Liver (tissue), 10 donors: ENCODE measurements at places on chromosomes 12 and 14.

DNA sequence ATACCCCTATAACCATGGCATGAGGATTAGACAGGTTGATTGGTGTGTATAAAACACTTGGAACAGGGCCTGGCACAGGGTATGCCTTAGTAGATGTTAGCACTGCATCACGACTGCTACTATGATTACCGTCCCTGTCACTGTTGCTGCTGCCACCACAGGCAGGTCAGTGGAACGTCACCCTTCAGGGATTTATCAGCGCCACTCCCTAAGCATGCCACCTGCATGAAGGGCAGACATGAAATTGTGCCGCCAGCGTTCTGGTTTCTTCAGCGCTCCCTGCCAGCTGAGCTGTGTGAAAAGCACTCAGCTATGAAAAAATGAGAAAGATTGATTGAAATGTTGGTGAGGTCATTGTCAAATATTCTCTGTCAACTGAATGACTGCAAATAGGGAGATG, 477.0 kb downstream of the DPF3 start:
- H3K4me1 ChIP-seq, result no peaks in the 10 kb centered on the region
- no peaks in the 10 kb centered on the region for H3K36me3 ChIP-seq
- no peak for DNase-seq
- H3K4me3 ChIP-seq, result no peak overlapping the region

DNA sequence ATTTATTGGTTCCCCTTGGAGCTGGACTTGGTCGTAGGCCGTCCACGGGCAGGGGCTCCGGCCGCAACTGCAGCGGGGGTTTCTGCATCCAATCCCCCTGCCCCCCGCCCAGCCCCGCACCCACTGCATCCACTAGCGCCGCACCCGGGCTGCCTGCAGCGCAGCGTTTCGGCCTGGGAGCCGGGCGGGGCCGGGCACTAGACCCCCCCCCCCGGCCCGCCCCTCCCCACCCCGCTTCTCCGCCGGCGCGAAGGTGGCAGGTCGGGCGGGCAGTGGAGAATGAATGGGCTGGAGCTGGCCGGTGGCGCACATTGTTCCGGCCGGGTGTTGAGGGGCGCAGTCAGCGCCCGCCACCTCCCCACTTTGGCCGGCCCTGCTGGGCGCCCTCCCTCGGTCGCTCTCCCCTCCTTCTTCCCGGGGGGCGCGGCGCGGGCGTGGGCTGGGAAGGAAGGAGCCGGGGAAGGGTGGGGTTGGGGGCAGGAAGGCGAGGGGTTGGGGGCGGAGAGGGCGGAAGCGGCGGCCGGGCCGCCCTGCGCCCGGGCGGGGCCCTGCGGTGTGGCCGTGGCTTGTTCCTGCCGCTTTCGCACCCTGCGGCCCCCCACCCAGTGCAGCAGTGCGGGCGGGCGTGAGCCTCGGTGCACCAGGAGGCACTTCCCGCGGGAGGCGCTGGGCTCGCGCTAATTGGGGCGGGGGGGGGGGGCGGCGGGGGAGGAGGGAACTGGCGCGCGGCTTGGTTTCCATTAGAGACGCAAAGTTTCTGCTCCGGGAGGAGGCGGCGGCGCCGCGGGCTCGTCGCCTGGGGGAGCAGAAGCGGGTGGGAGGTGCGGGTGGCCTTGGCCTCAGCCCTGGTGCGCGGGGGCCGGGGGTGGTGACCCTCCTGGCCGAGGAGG, 841 bp downstream of the CALM1 start:
- no peaks in the 10 kb centered on the region for H3K27me3 ChIP-seq
- DNase-seq, result peak; percentile 57
- peaks cover 33% of the 10 kb centered on the region for H3K4me1 ChIP-seq

DNA sequence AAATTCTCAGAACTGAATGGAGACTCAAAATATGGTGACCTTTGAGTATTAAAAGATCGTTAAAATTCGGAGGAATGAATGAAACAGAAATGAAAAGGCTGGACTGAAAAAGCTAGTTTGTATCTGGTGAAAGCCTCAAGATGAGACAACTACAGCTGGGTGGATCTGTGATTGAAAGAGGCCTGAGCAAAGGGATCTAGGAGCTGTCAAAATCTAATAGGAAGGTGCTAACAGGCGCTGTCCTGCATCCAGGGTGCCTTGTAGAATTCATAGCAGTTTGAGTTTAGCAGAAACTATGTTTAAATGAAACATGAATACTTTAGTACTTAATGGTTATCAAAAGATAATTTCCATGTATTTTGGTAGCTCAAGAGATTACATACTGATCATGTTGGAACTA, 2.3 kb downstream of the YY1 start:
- no peaks in the 10 kb centered on the region for H3K36me3 ChIP-seq
- H3K4me3 ChIP-seq, result peak overlapping the region; percentile 63
- peaks cover 11% of the 10 kb centered on the region for H3K4me1 ChIP-seq
- no peak for DNase-seq
- H3K27ac ChIP-seq, result peak overlapping the region; percentile 79

- no peak for DNase-seq
- H3K36me3 ChIP-seq, result no peaks in the 10 kb centered on the region
- no peaks in the 10 kb centered on the region for H3K4me1 ChIP-seq
- no peak overlapping the region for H3K27ac ChIP-seq
- no peak overlapping the region for H3K4me3 ChIP-seq
Observed at GRCh38 chr14:65301862-65302539, 110.5 kb upstream of the FUT8 start.

DNA sequence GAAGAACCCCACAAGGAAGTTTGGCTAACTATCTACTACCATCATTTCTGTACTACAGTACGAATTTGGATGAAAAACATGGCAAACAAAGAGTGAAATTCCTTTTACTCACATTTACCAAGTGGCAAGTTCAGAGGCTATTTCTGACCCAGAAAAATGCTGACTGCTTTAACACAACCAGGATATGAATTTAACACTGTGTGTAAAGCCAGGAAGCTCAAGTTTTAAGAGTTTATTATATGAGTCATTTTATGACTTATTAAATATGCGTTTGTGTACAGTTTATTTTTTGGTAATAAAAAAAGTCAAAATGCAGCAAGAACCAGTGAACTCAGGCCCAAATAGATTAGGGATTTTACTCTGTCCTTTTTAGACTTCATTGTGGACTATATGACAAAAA, 58.4 kb upstream of the STAC3 start:
- H3K36me3 ChIP-seq, result peaks cover 23% of the 10 kb centered on the region
- H3K4me3 ChIP-seq, result no peak overlapping the region
- no peaks in the 10 kb centered on the region for H3K27me3 ChIP-seq
- H3K27ac ChIP-seq, result peak overlapping the region; percentile 18
- no peaks in the 10 kb centered on the region for H3K4me1 ChIP-seq
- no peak for DNase-seq

- peak; percentile 54 for DNase-seq
- no peaks in the 10 kb centered on the region for H3K27me3 ChIP-seq
- H3K4me3 ChIP-seq, result no peak overlapping the region
- no peak overlapping the region for H3K27ac ChIP-seq
Observed at GRCh38 chr12:14884458-14884878, 1.2 kb downstream of the MGP start.

GRCh38 chr14:32189811-32190210, 12.0 kb upstream of the RNU6-7 start:
- H3K4me3 ChIP-seq, result no peak overlapping the region
- no peak for DNase-seq
- H3K27me3 ChIP-seq, result no peaks in the 10 kb centered on the region

GRCh38 chr12:132491761-132492378, 1.9 kb downstream of the FBRSL1 start:
- peaks cover 69% of the 10 kb centered on the region for H3K4me1 ChIP-seq
- H3K36me3 ChIP-seq, result no peaks in the 10 kb centered on the region
- no peaks in the 10 kb centered on the region for H3K27me3 ChIP-seq
- no peak for DNase-seq

- DNase-seq, result no peak
- H3K36me3 ChIP-seq, result no peaks in the 10 kb centered on the region
- H3K27ac ChIP-seq, result no peak overlapping the region
Observed at GRCh38 chr14:21379338-21379737, 4.5 kb downstream of the SUPT16H start.

DNA sequence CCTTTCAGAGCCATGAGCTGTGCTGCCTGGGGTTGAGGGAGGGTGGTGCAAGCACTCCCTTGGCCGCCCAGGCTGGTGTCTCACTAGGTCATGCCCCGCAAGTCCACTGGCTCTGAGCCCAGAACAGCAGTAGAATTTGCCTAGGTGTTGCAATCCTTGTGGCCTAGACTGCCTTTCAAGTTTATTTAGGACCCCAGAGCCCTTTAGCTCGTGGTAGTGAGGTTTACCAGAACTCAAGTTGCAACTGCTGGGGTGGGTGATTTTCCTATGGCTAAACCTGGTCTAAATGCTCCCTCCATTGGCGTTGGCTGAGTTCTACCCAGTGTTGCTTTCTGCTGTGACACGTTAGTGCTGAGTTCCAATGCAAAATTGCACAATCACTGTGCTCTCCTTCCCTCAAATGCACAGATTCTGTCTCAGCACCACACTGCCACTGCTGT, 287.2 kb downstream of the BCAT1 start:
- H3K27ac ChIP-seq, result peak overlapping the region; percentile 21
- H3K4me3 ChIP-seq, result peak overlapping the region; percentile 14
- DNase-seq, result peak; percentile 68
- no peaks in the 10 kb centered on the region for H3K27me3 ChIP-seq
- H3K36me3 ChIP-seq, result no peaks in the 10 kb centered on the region

GRCh38 chr12:7656121-7656520, 9.6 kb downstream of the APOBEC1 start:
- no peaks in the 10 kb centered on the region for H3K4me1 ChIP-seq
- no peak overlapping the region for H3K4me3 ChIP-seq
- no peak for DNase-seq
- no peak overlapping the region for H3K27ac ChIP-seq
- H3K27me3 ChIP-seq, result no peaks in the 10 kb centered on the region

GRCh38 chr12:11744410-11744801, 94.9 kb downstream of the ETV6 start:
- H3K27ac ChIP-seq, result no peak overlapping the region
- H3K4me3 ChIP-seq, result no peak overlapping the region
- no peak for DNase-seq
- no peaks in the 10 kb centered on the region for H3K36me3 ChIP-seq
- H3K27me3 ChIP-seq, result no peaks in the 10 kb centered on the region

- no peak overlapping the region for H3K27ac ChIP-seq
- no peak overlapping the region for H3K4me3 ChIP-seq
- peaks cover 6% of the 10 kb centered on the region for H3K4me1 ChIP-seq
- DNase-seq, result no peak
- H3K27me3 ChIP-seq, result no peaks in the 10 kb centered on the region
- H3K36me3 ChIP-seq, result no peaks in the 10 kb centered on the region
Observed at GRCh38 chr12:53004582-53004981, 1.7 kb upstream of the EIF4B start.

- no peak overlapping the region for H3K4me3 ChIP-seq
- H3K27me3 ChIP-seq, result no peaks in the 10 kb centered on the region
- H3K36me3 ChIP-seq, result no peaks in the 10 kb centered on the region
Observed at GRCh38 chr14:87712396-87713090, 280.4 kb downstream of the GALC start.

DNA sequence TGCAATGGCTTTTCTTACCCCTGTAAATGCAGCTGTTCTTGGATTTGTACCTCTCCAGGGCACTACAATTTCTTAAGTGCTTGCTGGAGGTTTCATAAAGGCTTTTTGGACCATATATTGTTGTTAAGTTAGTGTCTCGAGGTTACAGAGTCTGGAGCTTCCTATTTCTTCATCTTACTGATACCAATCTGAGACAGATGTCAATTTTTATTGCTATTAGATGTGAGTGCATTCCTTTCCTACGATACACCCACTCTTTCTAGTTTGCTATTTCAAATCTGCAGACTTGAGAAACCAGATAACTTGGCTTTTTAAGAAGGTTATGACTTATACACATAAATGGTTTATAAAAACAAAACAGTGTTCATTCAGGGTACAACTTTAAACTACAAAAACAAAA, 2.1 kb downstream of the NOXRED1 start:
- H3K27me3 ChIP-seq, result no peaks in the 10 kb centered on the region
- H3K36me3 ChIP-seq, result peaks cover 32% of the 10 kb centered on the region
- no peak for DNase-seq
- H3K27ac ChIP-seq, result no peak overlapping the region
- no peak overlapping the region for H3K4me3 ChIP-seq
- no peaks in the 10 kb centered on the region for H3K4me1 ChIP-seq

- no peak overlapping the region for H3K4me3 ChIP-seq
- no peaks in the 10 kb centered on the region for H3K36me3 ChIP-seq
- H3K4me1 ChIP-seq, result no peaks in the 10 kb centered on the region
- H3K27ac ChIP-seq, result no peak overlapping the region
- no peaks in the 10 kb centered on the region for H3K27me3 ChIP-seq
Observed at GRCh38 chr12:273382-273781, 10.7 kb upstream of the SLC6A13 start.

GRCh38 chr14:37588956-37589714, 5.9 kb downstream of the FOXA1 start:
- no peaks in the 10 kb centered on the region for H3K36me3 ChIP-seq
- no peaks in the 10 kb centered on the region for H3K27me3 ChIP-seq
- H3K27ac ChIP-seq, result peak overlapping the region; percentile 86
- DNase-seq, result no peak

GRCh38 chr14:35028435-35028834, 17.6 kb upstream of the FAM177A1 start:
- no peak for DNase-seq
- H3K27ac ChIP-seq, result no peak overlapping the region
- peaks cover 31% of the 10 kb centered on the region for H3K36me3 ChIP-seq
- H3K4me1 ChIP-seq, result no peaks in the 10 kb centered on the region
- no peaks in the 10 kb centered on the region for H3K27me3 ChIP-seq
